ENCODE measurements at places on chromosomes 11 and 22.

- no peak for DNase-seq
These were observed 18.1 kb upstream of the RASD2 start for GRCh38 chr22:35522225-35523149.

DNA sequence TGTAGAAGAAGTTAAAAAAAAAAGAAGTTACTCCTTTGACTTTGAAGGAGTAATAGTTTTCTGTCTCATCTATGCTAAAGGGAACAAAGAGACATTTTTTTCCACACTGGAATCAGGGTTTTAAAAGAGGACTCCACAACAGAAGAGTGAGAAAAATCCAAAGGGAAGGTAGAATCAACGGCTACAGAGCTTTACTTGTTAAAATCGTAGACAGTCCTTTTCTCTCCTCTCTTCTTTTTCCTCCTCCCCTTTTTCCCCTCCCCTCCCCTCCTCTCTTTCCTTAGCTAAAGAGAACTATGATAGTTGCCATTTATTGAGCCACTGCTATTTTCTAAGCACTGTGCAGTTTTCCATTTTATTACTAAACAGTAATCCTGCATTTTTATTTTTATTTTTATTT lies 29.2 kb downstream of the DDIAS start:
- no peak for DNase-seq

DNA sequence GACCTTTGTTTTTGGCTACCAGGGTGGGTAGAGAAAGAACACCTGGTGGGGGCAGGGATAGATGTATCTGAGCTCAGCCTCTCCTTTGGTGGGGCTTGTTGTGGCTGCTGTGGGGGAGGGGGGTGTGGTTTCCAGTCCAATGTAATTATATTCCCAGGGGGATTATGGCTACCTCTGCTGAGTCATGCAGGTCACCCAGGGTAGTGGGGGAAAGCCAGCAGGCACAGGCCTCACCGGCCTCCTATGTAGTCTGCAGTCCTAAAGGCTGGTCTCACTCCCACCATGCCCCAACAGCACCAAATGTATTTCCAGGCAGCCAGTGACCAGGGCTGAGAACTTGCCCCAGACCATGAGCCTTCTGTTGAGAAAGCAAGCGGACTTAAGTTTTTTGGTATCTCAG lies 119.6 kb downstream of the DYNC2H1 start:
- DNase-seq = no peak

DNA sequence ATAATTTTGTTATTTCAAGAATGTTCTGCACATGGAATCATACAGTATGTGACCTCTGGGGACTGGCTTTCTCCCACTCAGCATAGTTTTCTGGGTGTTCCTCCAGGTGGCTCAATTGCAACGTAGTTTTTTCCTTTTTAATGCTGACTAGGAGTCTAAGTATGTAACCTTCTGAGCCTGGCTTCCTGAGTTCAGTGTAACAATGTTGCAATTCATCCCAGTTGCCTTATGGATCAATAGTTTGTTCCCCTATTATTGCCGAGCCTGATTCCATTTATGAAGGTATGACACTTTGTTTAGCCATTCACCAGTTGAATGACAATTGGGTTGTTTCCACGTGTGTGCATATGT lies 128.3 kb downstream of the CRYBB2 start:
- DNase-seq = no peak

DNA sequence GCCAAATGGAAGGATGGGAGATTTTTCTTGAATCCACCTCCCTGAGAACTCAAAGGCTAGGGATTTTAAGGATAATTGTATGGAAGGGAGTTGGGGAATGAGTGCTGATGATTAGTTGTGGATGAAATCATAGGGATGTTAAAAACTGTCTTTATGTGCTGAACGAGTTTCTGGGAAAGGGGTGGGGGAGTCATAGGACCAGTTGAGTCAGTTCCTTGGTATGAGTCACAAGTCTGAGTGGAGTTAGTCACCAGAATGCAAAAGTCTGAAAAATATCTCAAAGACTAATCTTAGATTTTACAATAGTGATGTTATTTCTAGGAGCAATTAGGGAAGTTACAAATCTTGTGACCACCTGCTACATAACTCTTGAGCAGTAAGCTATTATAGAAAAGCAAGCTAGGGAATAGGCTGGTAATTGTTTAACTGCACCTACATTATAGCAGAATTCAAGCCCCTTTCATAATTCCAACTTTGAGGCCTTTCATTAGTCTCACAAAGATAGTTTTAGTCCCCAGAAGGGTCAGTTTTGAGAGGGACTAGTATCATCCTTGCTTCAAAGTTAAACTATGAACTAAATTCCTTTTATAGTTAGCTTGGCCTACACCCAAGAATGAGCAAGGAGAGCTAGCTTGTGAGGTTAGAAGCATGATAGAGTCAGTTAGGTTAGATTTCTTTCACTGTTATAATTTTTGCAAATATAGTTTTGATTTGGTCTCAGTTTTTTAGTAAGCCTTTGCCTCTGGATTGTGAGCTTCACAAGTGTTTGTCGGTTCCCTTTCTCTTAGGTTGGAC lies 668.0 kb downstream of the ETS1 start:
- no peak for DNase-seq
